Right ventricle myocardium superior (tissue), 1 donor: ENCODE measurements at places on chromosomes 2 and 18. TPM values are rescaled to one million over a fixed set of nuclear protein-coding genes. Genes with fewer than 3 reads are reported as not detected.

GRCh38 chr2:106782681-106783080 lies 103.3 kb downstream of the ST6GAL2 start:
- DNase-seq, result no peak

DNA sequence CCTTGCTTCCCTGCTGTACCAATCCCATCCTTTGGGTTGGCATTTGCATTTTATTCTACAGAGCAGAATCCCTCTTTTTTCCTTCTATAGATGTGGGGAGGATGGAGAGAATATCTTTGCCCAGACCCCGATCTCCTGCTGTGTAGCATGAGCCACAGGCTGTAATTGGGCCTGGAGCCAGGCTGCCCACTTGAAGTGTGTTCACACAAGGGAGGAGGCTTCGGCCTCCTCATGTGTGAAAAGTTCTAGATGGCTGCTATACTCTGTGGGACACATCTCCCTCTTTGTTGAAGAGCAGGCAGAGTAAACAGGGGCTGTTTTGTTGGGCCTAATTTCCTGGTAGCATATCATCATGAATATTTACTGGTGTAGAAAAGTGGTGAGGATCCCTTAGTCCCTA lies 126.3 kb downstream of the XRCC5 start:
- no peak for DNase-seq

GRCh38 chr2:181686576-181687185 lies 6.4 kb upstream of the NEUROD1 start:
- no peak for DNase-seq

REG3A gene
- not detected for total RNA-seq

RAB6C gene
- 0.22 TPM for total RNA-seq

CDKL4 gene
- total RNA-seq, result not detected

CCDC121 gene
- total RNA-seq, result 6.1 TPM
